ENCODE measurements at places on chromosomes 7 and 10.

GRCh38 chr7:150755473-150756099 lies 18.4 kb downstream of the GIMAP5 start:
- DNase-seq: no peak

DNA sequence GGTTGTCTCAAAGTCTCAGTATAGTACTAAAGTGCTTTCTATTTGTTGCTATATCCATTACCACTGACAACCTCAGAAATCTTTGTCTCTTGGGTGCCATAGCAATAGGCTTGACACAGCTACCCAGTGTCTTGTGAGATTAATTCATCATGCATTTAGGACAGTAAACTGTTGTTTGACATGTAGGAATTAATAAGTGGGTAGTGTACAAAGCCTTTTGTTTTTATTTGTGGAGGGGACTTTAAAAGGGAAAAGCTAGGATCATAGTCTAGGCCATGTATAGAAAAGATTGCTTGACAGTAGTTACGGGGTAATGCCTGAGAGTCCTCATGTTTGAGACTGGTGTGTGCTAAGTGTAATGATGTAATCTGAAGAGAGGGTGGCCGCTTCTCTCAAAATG lies 102.6 kb upstream of the AGR3 start:
- DNase-seq: peak; percentile 31

DNA sequence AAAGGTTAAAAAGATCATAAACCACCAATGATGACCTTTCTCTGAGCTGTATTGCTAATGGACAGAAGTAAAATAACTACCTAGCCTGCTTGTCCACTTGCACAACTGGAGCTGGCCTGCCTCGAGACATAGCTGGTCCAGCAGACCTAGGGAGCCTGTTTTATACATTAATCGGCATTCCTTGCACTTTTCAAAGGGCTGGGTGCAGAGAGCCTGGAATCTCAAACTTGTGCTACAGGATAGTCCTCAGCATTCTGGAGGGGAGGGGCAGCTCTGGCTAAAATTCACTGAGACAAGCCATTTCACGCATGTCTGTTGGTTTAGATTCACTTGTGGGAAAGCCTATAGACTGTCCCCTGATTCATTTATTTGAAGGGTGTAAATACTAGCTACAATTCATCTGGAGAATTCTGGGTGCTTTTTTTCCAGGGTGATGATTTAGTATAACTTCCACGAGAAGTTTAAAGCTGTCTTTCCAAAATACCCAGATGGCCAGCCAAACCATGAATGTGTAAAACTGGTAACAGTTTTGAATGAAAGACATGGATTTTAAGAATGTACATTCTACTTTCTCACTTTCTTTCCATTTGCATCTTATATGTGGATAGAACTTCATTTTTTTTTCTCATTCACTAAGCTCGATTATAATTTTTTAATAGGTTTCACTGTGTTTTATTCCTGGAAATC lies 389.4 kb downstream of the KCNMA1 start:
- DNase-seq: no peak

DNA sequence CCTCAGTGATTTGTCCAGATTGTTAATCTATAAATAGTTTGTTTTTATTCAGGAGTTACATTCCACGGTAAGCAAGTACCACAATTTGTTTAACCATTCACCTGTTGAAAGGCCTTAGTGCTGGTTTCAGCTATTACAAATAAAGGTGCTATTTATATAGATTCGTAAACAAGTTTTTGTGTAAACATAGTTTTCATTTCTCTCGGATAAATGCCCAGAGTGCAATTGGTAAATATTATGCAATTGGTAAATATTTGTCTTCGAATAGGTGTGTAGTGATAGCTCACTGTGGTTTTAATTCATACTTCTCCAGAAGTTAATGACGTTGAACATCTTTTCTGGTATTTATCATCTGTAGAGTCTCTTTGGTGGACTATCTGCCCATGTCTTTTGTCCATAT lies 76.4 kb upstream of the RSU1 start:
- no peak for DNase-seq

- DNase-seq: no peak
Measured at GRCh38 chr10:133326223-133326551, 10.5 kb downstream of the CALY start.

DNA sequence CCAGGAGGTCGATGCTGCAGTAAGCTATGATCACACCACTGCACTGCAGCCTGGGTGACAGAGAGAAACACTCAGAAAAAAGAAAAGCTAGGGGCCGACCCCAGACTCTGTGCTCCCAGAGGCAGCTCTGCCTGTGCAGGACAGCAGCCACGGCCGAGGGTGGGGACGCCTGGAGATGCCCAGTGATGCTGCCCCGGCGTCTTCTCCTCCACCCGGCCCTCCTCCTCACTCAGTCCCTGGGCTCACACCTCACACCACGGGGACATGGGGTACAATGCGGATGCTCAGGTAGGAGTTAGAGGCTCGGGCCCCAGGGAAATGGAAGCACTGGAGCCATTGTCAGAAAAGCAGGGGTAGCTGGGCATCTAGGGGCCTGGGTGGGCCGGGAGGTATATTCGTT lies 46.3 kb upstream of the ELFN1 start:
- no peak for DNase-seq

DNA sequence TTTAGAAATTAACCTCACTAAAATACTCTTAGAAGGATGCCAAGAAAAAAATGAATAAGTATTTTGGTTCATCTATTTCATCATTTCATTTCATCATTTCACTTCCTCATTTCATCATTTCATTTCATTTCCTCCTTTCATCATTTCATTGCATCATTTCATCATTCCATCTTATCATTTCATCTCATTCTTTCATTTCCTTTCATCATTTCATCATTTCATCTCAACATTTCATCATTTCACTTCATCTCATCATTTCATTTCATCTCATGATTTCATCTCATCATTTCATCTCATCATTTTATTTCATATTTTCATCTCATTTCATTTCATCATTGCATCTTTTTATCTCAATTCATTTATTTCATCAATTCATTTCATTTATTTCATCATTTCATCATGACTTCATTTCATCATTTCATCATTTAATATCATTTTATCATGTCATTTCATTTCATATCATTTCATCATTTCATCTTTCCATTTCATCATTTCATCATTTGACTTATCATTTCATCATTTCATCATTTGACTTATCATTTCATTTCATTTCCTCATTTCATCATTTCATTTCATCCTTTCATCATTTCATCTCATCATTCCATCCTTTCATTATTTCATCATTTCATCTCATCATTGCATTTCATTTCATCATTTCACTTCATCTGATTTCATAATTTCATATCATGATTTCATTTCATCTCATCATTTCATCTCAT lies 129.9 kb downstream of the ZNF92 start:
- no peak for DNase-seq

- no peak for DNase-seq
Measured at GRCh38 chr7:19352305-19352695, 207.1 kb upstream of the FERD3L start.

- DNase-seq: no peak
Measured at GRCh38 chr10:46516660-46517416, 39.6 kb downstream of the GPRIN2 start.

DNA sequence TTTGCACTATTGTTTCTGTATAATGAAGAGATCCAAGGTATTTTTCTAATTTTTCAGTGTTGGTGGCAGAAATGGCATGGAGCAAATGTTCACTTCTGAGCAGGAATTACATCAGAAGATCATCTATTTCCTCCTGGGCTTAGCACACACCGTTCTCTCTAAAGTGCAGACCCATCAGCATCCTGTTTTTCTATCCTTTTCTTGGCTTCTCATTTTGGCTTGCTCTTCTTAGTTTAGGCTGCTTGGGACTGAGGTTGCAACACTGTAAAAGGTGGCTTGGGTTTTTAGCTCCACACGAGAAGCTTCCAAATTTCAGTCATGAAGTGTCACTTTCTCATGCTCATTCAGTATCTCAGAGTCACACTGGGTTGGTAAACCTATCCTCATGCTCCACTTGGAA lies 79.9 kb upstream of the SMIM30 start:
- DNase-seq: no peak

GRCh38 chr10:81874875-81875466 lies at the start of gene NRG3:
NRG3 (plus strand) TSS chr10:81875194.
- DNase-seq: no peak

DNA sequence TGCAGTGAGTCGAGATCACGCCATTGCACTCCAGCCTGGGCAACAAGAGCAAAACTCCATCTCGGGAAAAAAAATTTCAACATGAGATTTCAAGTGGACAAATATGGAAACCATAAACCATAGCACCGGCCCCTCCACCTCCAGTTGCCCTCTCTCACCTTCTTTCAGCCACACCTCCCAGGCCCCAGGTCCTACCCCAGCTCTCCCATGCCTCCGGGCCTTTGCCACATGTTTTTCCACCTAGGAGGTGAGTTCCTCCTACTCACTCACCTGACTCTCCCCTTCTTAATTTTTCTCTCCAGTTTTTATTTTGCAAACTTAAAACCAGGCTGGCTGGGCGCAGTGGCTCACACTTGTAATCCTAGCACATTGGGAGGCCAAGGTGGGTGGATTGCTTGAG lies 13.7 kb upstream of the CLDN4 start:
- DNase-seq: no peak
